KG1 (cell line): ENCODE measurements at places on chromosomes 12 and 14.

- DNase-seq = no peak
Observed at GRCh38 chr12:87439990-87440827, 589.0 kb downstream of the C12orf50 start.

GRCh38 chr12:47955059-47955458, 8.3 kb upstream of the TMEM106C start:
- DNase-seq = no peak

GRCh38 chr14:71566276-71566675, 366.0 kb upstream of the RGS6 start:
- no peak for DNase-seq

- DNase-seq = no peak
Observed at GRCh38 chr12:84058136-84058535, 854.5 kb downstream of the SLC6A15 start.

DNA sequence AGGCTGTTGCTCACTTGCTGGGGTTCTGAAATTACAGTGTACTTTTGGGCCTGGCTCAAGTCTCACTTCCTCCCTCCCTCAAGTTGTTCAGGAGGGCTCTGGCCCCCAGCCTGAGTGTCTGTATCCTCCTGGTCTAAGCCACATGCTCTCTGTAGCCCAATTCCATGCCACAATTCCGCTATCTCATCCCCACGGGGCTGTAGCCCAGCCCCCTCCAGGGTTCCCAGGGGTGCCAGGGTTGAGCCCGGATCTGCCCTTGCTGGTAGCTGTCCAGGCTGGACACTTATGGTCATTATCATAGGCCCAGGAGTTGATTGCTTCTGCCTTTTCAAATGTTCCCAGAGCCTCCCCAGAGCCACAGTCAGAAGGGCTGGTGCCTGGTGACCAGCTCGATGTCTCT, 65.3 kb downstream of the PRIMA1 start:
- DNase-seq = no peak

DNA sequence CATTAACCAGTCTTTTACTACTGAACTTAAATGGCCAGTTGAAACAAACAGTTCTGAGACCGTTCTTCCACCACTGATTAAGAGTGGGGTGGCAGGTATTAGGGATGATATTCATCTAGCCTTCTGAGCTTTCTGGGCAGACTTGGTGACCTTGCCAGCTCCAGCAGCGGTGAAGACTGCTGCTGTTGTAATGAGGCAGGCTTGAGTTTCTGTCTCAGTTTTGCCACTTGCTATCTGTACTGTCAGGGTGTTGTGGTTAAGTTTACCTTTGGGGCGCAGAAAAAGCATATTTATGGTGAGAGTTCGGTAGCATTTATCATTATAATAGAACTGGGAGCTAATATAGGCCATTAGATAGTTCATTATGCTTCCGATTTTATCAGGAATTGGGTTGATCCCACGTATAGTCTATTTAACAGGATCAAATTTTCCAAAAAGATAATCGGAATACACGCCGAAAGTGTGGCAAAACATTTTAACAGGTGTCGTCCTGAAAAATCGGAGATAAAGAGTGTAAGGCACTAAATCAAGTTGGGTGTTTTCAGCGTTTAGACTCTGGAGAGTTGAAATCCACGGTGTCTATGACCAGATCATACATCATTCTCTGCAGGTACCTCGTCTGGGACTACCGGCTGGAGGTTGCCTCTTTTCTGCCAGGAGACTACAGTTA, 688 bp upstream of the NECAP1 start:
- no peak for DNase-seq

GRCh38 chr14:101876555-101876938, 87.8 kb upstream of the DYNC1H1 start:
- peak; percentile 85 for DNase-seq

DNA sequence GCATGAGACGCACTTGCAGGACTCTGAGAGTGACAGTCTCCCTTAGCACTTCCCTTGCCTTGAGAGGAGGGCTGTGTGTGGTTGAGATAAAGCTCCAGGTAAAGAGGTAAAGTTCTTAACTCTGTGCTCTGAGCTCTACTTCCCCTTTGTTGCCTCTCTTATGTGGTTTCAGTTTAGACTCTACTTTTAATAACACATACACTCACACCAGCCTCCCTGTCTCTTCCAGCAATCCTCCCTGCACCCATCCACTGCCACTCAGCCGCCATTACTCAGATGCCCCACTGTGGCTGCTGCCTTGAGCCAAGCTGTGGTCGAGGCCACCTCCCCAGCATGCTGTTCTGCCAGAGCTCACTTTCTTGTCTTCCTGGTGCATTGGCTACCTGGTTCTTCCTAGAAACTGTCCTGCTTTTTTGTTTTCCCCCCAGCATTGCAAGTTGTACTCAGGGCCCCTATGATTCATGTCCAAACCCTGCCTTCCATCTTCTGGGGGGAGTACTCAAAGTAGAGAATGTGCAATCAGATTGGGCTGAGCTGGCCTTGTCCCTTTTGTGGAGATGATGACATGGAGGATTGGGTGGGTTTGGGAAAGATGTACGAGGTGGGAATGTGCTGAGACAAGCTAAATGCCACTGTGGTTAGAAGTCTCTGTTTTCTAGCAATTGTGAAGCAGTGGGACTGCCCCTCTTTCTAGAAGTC, 115.5 kb upstream of the PARP11 start:
- peak; percentile 29 for DNase-seq

- no peak for DNase-seq
Observed at GRCh38 chr14:53147208-53147607, 5.9 kb downstream of the DDHD1 start.

GRCh38 chr14:105876158-105876557, 349.8 kb downstream of the TMEM121 start:
- DNase-seq = no peak

- no peak for DNase-seq
Observed at GRCh38 chr12:50380761-50381325, 15.6 kb downstream of the FAM186A start.

DNA sequence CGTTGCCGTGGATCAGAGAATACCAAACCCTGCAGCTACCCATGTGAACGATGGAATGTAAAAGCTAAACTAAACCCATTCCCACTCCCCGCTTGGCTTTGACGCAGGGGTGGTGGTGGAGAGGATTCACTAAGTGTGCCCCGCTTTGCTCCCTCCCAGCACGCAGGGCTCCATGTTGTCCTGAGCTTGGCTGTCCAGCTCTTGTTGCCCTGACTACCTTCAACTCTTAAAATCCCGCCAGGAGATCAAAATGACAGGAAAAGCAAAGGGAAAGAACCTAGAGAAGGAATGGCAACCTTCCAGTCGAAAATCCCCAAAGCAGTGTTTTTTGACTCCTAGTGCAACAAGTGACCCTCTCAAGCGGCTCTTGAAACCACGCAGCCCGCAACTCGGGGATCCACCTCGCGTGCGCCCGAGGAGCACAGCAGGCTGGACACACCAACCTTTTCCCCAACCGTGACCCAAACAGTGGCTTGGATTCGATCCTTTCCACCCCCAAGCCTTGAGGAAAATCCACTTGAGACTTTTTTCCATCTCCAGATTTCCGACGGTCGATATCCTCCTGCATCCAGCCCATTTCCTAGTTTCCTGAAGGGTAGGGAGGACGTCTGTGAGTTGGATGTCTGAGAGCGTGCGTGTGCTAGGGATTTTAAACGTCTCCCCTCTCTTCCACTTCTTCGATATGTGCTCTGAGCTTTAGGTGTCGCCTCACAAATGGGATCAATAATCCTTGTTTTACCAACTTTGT, 1.4 kb downstream of the SYT10 start:
- no peak for DNase-seq

- no peak for DNase-seq
Observed at GRCh38 chr12:131672311-131672940, 38.5 kb upstream of the SFSWAP start.

- no peak for DNase-seq
Observed at GRCh38 chr12:106113824-106114446, 24.8 kb downstream of the NUAK1 start.

GRCh38 chr12:27524839-27525753, 1.1 kb downstream of the PPFIBP1 start:
- DNase-seq = no peak

DNA sequence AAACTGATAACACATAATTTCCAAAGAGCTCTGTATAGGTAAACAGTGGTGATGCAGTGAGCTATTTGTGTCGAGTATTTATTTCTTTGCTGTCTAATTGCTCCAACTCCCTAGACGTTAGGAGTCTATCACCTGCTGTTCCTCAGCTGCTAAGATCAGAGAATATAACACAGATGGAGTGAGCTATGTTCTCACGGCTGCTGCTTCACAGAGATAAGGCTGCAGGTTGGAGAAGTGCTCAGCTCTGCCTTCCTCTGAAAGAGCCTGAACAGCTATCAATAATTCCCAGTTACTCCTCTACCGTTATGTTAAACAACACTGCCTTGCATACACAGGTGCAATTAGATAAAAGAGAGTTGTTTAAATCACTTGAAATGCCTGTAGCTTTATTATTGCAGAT, 103.2 kb upstream of the MDGA2 start:
- DNase-seq = no peak

DNA sequence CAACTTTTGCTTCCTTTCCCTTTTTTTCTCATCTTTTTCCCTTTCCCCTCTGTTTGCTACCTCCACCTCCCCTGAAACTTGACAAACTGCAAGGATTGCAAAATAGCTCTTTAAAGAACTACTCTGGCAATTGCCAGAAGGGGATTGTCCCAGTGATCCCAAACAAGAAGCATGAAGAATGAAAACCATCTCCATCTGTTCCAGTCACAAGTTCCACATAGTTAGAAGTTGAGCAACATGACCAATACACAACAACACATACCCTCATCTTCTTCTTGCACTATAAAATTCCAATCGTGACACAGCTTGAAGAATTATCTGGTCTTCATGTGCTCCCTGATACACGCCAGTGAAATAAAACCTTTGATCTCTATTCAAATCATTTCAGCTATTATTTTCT, 93.7 kb upstream of the USP15 start:
- no peak for DNase-seq

GRCh38 chr12:12239127-12239526, 27.7 kb downstream of the LRP6 start:
- no peak for DNase-seq

DNA sequence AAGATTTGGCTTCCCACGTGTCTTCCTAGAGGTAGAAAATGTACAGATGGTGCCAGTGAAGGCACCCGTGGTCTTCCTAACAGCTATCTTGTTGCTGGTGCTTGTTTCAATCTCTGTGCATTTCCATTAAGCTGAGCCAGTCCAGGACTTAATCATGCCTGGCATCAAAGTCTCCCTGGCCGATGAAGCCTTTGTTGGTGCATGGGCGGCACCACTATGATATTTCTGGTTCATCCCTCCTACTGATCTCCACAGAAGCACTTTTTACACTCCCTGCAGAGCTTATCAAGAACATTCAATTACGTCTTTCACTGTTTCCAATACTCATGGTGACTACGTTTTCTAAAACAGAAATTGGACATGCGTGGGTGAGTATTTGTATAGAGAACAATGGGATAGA, 128.4 kb downstream of the TTC8 start:
- no peak for DNase-seq

GRCh38 chr12:124332058-124332672, 37.3 kb downstream of the RFLNA start:
- no peak for DNase-seq

GRCh38 chr12:91565246-91565645, 382.6 kb upstream of the DCN start:
- no peak for DNase-seq

DNA sequence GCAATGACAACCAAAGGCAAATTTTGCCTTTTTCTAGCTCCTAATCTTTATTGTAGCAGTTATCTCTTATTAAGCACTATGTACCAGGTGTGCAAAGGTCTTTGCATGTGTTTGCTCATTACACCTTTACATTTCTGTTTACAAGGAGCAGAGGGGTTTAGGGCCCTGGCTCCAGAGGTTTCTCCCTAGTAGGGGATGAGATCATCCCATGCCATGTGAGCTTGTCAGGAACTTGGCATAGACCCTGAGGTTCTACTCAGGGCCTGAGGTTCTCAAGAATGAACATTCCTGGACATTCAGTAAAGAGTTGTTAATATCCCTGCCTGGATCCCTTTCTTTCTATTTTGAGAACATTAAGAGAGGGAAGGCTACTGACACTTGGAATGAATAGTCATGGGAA, 292.0 kb downstream of the RPAP3 start:
- DNase-seq = no peak

DNA sequence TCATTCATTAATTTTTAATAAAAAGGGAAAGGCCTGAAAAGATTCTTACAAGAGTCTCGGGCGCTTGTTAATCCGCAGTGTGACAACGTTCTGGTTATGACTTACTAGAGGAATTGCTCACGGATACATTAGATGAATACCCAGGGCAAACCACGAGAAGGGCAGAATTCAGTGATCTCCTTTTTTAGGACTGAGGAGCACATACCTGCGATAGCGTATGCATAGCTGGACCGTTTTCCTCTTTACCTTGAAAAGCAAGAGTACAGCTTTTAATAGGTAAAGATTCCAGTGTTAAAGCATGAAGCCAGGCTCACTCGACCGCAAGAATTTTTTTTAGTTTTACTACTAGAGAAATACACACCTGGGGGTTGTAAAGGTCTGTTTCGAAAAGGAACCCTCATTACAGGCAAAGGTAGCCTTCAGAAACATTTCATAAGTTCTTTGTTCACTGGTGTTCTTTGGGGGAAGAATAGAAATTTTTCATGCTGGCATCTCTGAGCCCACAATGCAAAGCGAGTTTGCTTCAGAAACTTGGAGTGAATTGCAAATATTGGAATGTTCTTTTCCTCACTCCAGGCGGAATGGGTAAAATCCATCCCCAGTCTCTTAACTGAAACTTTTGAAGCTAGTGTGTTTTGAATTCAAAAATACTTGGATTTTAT, 953 bp downstream of the MAPK1IP1L start:
- no peak for DNase-seq
